Pancreas (tissue), 10 donors: ENCODE measurements at places on chromosomes 4 and X. TPM values are rescaled to one million over a fixed set of nuclear protein-coding genes. Genes with fewer than 3 reads are reported as not detected.

GRCh38 chr4:184825896-184826690 is at the start of gene ACSL1:
ACSL1 (minus strand) TSS chr4:184825968; CDS start chr4:184803514, 22,454 bp downstream.
- peak within 1 kb of the TSS; percentile 58 for H3K27ac ChIP-seq
- peak within 1 kb of the TSS; percentile 65 for H3K4me3 ChIP-seq
- H3K27me3 ChIP-seq: no peaks in the 10 kb centered on the region
- DNase-seq: peak; percentile 67
- H3K4me1 ChIP-seq: peaks cover 5% of the 10 kb centered on the region

GRCh38 chr4:82947498-82947897 is 47.0 kb downstream of the THAP9 start:
- DNase-seq: no peak
- H3K4me1 ChIP-seq: no peaks in the 10 kb centered on the region
- no peak overlapping the region for H3K27ac ChIP-seq
- no peaks in the 10 kb centered on the region for H3K36me3 ChIP-seq

- no peak overlapping the region for H3K4me3 ChIP-seq
- H3K27ac ChIP-seq: no peak overlapping the region
- H3K4me1 ChIP-seq: no peaks in the 10 kb centered on the region
- no peak for DNase-seq
- H3K27me3 ChIP-seq: no peaks in the 10 kb centered on the region
- no peaks in the 10 kb centered on the region for H3K36me3 ChIP-seq
Observed at GRCh38 chr4:104915373-104915772, 231.3 kb upstream of the TET2 start.

DNA sequence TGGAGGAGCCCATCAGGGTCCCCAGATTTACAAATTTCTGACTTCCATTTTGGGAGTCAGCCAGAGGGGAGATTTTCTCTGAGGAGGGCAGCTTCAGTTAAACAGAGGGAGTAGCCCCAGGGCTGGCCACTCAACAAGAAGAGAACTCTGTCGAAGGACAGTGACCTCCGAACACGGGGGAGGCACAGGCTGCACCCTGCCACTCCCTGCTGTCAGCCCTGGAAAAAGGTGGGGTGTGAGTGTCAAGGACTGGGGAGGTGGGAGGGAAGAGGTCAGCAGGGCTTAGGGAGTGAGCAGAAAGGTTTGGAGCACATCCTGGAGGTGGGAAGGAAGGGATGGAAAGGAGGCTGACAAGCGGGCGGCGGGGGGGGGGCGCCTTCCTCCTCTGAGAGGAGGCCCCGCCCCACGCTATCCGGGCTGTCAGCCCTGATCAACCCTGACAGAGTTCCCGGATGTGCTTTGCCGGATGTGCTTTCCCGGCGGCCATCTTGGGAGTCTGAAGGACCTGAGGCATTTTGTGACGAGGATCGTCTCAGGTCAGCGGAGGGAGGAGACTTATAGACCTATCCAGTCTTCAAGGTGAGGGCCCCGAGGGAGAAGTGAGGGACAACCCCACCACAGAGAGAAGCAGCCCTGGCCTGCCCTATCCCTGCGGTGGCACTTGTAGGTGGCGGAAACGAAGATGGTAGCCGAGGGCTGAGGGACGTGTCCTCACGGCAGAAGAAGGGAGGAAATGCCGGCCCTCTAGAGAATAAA is at the start of gene MAGEC1:
Gene MAGEC1 (plus strand): TSS at position 495 of the 756 bp plus-strand sequence. CDS start 1,179 bp downstream, outside the sequence.
- no peak within 1 kb of the TSS for H3K27ac ChIP-seq
- no peak for DNase-seq
- no peaks in the 10 kb centered on the region for H3K36me3 ChIP-seq
- H3K27me3 ChIP-seq: no peaks in the 10 kb centered on the region
- H3K4me3 ChIP-seq: no peak within 1 kb of the TSS

Gene PDLIM3
- total RNA-seq: 9.3 TPM

DNA sequence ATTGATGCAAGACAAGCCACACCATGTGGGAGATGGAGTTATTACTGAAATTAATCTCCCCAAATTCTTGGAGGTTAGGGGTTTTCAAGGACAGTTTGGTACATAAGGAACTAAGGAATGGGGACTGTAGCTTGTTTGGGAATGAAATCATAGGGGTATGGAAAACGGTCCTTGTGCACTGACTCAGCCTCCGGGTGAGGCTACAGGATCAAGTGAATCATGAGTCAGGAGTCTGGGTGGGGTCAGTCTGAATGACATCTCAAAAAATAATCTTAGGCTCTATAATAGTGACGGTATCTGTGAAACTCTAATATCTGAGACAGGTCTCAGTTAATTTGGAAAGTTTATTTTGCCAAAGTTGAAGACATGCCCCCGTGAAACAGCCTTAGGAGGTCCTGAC is 128.5 kb upstream of the CYSLTR1 start:
- no peak overlapping the region for H3K27ac ChIP-seq
- no peaks in the 10 kb centered on the region for H3K27me3 ChIP-seq

Gene AMER1
- 3.1 TPM for total RNA-seq

GRCh38 chr4:6956434-6957147 is 47.0 kb downstream of the TBC1D14 start:
- DNase-seq: no peak
- H3K27ac ChIP-seq: peak overlapping the region; percentile 16
- H3K27me3 ChIP-seq: no peaks in the 10 kb centered on the region
- H3K36me3 ChIP-seq: no peaks in the 10 kb centered on the region

DNA sequence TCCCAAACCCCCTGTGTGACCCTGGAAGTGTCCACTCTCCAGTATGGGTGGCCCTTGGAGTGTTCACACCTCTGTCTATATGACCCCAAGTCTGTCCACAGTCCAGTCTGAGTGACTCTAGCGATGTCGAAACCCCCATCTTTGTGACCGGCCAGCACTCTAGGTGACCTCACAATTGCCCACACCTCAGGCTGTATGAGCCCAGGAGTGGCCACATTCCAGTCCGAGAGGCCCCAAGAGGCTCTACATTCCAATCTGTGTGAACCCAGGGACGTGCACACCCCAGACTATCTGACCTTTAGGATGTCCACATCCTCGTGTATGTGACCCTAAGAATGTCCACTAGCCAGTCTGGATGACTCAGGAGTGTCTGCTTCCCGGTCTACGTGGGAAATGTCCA is 7.3 kb upstream of the GLOD5 start:
- H3K4me1 ChIP-seq: no peaks in the 10 kb centered on the region
- DNase-seq: no peak
- no peaks in the 10 kb centered on the region for H3K27me3 ChIP-seq
- H3K27ac ChIP-seq: no peak overlapping the region
- no peak overlapping the region for H3K4me3 ChIP-seq

GRCh38 chr4:112002248-112002661 is 143.0 kb upstream of the FAM241A start:
- H3K4me1 ChIP-seq: no peaks in the 10 kb centered on the region
- H3K27me3 ChIP-seq: no peaks in the 10 kb centered on the region
- no peaks in the 10 kb centered on the region for H3K36me3 ChIP-seq
- DNase-seq: no peak
